ENCODE measurements at places on chromosomes 3 and 15. TPM values are rescaled to one million over a fixed set of nuclear protein-coding genes. Genes with fewer than 3 reads are reported as not detected.

- H3K4me3 ChIP-seq: peak overlapping the region; percentile 3
- no peaks in the 10 kb centered on the region for H3K27me3 ChIP-seq
- no peak for DNase-seq
Observed at GRCh38 chr3:111368056-111368455, 173.9 kb upstream of the CD96 start.

GRCh38 chr3:58026598-58026997 is 18.4 kb downstream of the FLNB start:
- no peak for DNase-seq
- H3K4me1 ChIP-seq: peaks cover 72% of the 10 kb centered on the region
- no peaks in the 10 kb centered on the region for H3K36me3 ChIP-seq
- H3K27me3 ChIP-seq: no peaks in the 10 kb centered on the region

DNA sequence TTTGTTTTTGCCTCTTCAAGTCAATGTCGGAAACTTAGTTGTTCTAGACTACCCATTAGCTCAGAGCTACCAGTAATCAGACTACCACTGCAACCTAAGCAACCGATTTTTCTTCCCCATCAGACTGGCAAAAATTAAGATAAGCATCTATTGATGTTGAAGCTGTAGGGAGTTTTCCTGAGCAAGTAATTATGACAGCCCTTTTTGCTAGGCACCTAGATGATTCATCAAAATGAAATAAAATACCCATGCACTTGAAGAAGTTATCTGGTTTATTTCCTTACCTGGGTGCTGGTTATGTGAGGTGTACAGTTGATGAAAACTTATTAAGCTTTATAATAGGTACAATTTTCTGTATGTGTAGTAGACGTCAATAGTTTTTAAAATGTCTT is 554 bp upstream of the COMMD4 start:
- H3K4me3 ChIP-seq: peak overlapping the region; percentile 100
- peaks cover 6% of the 10 kb centered on the region for H3K27me3 ChIP-seq
- no peaks in the 10 kb centered on the region for H3K36me3 ChIP-seq
- DNase-seq: no peak
- peaks cover 20% of the 10 kb centered on the region for H3K4me1 ChIP-seq
- peak overlapping the region; percentile 98 for H3K27ac ChIP-seq

GRCh38 chr3:146473726-146474125 is 4.4 kb upstream of the PLSCR2 start:
- peaks cover 16% of the 10 kb centered on the region for H3K27me3 ChIP-seq
- H3K4me3 ChIP-seq: no peak overlapping the region
- H3K4me1 ChIP-seq: peaks cover 7% of the 10 kb centered on the region
- H3K36me3 ChIP-seq: no peaks in the 10 kb centered on the region

GRCh38 chr15:64311566-64311965 is 44.4 kb downstream of the CSNK1G1 start:
- H3K4me3 ChIP-seq: no peak overlapping the region
- no peaks in the 10 kb centered on the region for H3K27me3 ChIP-seq
- peaks cover 4% of the 10 kb centered on the region for H3K36me3 ChIP-seq
- DNase-seq: no peak

DNA sequence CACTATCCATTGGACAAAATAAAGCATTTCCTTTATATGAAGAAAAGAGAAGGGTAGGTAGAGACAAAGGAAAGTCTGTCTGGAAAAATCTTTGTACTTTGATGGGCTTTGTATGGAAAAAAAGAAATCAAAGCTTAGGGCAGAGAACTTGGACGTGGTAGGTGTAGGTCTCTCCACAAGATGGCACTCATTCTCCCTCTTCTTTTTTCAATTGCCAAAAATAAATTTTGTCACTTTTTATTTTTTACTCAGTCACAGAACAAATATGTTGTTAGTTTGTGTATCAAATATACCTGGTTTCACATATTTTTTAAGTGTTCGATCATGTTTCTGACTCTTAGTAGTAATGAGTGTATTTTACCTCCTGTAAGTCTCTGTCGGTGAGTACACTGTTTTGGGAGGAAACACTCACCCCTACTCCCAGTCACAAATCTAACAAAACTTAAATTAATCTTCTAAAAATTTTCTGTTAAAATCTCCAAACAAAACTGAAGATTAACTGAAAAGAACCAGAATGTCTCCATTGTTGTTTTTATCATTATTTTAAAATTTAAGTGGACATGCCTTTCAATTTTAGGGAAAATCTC is 415.8 kb upstream of the GOLIM4 start:
- no peak for DNase-seq
- H3K27ac ChIP-seq: no peak overlapping the region
- H3K36me3 ChIP-seq: no peaks in the 10 kb centered on the region
- H3K4me1 ChIP-seq: no peaks in the 10 kb centered on the region

DNA sequence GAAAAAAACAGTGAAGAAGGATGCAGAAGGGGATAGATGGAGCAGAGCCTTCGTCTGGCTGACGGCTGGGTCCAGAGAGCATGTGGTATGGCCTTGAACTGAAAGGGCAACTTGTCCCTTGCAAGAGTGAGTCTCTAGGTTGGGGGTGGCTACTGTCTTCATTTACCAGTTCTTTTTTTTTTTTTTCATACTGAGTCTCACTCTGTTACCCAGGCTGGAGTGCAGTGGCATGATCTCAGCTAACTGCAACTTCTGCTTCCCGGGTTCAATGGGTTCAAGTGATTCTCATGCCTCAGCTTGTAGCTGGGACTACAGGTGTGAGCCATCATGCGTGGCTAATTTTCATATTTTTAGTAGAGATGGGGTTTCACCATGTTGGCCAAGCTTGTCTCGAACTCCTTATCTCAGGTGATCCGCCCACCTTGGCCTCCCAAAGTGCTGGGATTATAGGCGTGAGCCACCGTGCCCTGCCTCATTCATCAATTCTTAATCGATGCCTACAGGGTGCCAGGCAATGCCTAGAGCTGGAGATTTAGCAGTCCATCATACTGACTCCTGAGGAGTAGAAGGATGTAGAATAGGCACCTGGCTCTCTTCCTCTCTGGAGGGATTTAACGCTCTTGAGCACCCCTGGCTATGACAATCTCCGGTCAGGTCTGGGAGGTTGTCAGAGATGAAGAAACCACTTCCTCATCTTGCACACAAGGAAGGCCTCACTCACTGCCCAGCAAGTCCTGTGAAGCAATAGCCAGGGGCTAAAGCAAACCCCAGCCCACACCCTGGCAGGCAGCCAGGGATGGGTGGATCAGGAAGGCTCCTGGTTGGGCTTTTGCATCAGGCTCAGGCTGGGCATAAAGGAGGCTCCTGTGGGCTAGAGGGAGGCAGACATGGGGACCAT is at the start of gene CAMP:
TSS of gene CAMP (plus strand) at position 880 of the 898 bp plus-strand sequence. CDS start at position 897, 17 bp downstream.
- peaks cover 8% of the 10 kb centered on the region for H3K4me1 ChIP-seq
- no peak within 1 kb of the TSS for H3K4me3 ChIP-seq
- no peak within 1 kb of the TSS for H3K27ac ChIP-seq
- no peaks in the 10 kb centered on the region for H3K36me3 ChIP-seq
- no peak for DNase-seq

DNA sequence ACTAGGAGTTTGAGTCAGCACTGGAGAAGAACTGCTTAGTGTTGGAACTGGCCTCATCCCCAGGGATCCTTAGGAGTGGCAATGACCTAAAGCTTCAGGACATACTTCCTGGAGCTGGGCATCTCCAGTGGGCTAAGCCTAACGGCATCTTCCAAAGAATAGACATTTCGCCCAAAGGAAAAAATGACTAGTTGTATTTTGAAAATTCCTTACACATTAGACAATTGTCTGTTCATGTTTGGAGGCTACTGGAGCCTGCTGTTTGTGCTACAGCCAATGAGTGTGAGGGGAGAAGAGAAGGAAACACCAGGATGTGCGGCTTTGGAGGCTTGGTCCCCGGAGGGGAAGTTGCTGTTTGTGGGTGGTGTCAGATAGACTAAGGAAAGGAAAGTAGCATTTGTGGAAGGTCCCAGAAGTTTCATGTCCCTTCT is 77.6 kb downstream of the POLR2M start:
- H3K27ac ChIP-seq: no peak overlapping the region
- H3K4me3 ChIP-seq: no peak overlapping the region
- DNase-seq: no peak
- peaks cover 25% of the 10 kb centered on the region for H3K4me1 ChIP-seq

DNA sequence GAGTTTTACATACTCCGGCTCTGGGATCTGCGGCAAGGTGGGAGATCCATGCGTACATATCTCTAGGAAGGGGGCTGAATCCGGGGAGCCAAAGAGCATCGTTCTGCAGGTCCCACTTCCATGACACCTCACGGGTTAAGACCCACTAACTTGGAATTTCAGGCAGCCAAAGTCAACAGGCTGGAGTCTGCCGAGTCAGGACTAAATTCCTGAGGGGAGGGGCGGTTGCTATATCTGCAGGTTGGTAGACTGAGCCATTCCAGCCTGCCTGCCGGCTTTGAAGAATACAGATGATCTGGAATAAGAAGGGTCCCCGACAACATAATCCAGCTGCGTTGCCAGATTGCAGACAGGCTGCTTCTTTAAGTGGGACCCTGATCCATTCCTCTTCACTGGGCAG is 65.4 kb upstream of the PEX5L start:
- no peaks in the 10 kb centered on the region for H3K27me3 ChIP-seq
- H3K27ac ChIP-seq: no peak overlapping the region
- H3K36me3 ChIP-seq: no peaks in the 10 kb centered on the region
- H3K4me3 ChIP-seq: no peak overlapping the region
- H3K4me1 ChIP-seq: no peaks in the 10 kb centered on the region
- DNase-seq: no peak

GRCh38 chr3:24686808-24687207 is 192.2 kb upstream of the THRB start:
- no peak overlapping the region for H3K4me3 ChIP-seq
- peaks cover 56% of the 10 kb centered on the region for H3K27me3 ChIP-seq
- no peaks in the 10 kb centered on the region for H3K4me1 ChIP-seq

GRCh38 chr3:61805510-61806080 is 244.2 kb downstream of the PTPRG start:
- H3K27me3 ChIP-seq: no peaks in the 10 kb centered on the region
- H3K4me1 ChIP-seq: no peaks in the 10 kb centered on the region
- no peaks in the 10 kb centered on the region for H3K36me3 ChIP-seq

DNA sequence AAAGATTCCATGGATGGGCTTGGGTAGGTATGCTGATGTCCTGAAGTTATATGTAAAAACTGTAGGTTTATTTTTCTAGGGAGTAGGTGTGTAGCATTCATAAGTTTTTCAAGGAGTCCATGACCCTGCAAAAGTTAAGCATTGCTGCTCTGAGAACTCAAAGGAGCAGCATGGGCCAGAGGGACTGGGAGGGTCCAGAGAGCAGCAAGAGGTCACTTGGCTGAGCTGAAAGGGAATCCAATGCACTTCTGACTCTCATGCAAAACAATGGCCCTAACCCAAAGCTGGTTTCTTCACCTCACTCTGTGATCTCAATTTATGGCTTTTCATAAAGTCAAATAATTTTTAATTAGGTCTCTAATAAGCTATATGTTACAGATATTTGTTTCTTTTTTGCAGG is 198.3 kb upstream of the GOLGA6L4 start:
- H3K27ac ChIP-seq: no peak overlapping the region
- H3K4me1 ChIP-seq: no peaks in the 10 kb centered on the region
- peaks cover 5% of the 10 kb centered on the region for H3K27me3 ChIP-seq

DNA sequence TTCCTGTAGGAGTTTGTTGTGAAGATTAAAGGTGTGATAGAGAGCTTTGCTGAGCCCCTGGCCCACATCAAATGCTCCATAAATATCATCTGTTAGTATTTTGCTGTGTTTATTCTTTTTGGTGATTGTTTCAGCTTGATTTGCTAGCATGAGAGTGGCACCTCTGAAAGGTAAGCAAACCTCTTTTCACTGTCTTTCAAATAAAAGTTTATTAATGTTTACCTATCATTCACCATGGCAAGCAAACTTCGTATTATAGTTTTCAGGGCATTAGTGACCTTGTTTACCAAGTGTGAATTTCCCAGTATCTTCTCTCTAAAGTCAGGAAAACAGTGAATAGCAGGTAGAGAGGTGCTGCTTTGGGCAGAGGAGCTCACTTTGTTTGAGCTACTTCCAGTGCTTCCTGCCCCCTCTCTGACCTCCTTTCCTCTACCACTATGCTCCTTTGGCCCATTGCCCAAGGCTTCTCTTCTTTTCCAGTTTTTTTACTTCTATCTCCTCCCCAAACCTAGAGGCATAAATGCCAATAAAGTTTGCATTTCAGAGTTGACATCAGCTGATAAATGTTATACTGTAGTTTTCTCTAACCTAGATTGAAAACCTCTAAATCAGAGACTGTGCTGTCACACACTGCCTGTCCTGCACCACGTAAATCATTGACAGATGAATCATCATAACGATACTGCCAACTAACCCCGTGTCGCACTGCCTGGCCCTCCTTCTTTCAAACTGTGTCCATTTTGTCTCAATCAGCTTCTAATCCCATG is 569.0 kb downstream of the TUSC7 start:
- H3K27me3 ChIP-seq: no peaks in the 10 kb centered on the region
- no peak overlapping the region for H3K27ac ChIP-seq
- H3K36me3 ChIP-seq: no peaks in the 10 kb centered on the region
- DNase-seq: no peak
- H3K4me3 ChIP-seq: no peak overlapping the region

GRCh38 chr3:129829640-129830039 is 63.9 kb downstream of the TMCC1 start:
- H3K27me3 ChIP-seq: no peaks in the 10 kb centered on the region

BLOC1S6 gene
- 52.5 TPM for total RNA-seq

ROBO2 gene
- not detected for total RNA-seq

ANKRD63 gene
- total RNA-seq: not detected
